Tongue (tissue), 3 donors: ENCODE measurements at places on chromosomes 12 and 14. TPM values are rescaled to one million over a fixed set of nuclear protein-coding genes. Genes with fewer than 3 reads are reported as not detected.

DENND5B gene
- 42.0 TPM for total RNA-seq

ETFBKMT gene
- total RNA-seq: 3.8 TPM

HCFC2 gene
- total RNA-seq: 60.9 TPM

DNA sequence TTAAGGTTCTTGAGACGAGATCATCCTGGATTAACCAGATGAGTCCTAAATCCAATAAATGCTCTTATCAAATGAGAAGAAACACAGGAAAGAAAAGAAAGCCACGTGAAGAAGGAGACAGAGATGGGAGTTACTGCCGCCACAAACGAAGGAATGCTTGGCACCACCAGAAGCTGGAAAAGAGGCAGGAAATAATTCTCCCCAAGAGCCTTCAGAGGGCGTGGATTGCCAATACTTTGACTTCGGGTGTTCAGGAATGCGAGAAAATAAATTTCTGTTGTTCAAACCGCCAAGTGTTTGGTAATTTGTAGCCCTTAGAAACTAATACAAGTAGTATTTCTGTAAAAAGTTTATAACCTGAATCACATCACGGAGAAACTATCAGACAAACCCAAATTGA, 31.3 kb downstream of the ABCD2 start:
- no peak for DNase-seq

DNA sequence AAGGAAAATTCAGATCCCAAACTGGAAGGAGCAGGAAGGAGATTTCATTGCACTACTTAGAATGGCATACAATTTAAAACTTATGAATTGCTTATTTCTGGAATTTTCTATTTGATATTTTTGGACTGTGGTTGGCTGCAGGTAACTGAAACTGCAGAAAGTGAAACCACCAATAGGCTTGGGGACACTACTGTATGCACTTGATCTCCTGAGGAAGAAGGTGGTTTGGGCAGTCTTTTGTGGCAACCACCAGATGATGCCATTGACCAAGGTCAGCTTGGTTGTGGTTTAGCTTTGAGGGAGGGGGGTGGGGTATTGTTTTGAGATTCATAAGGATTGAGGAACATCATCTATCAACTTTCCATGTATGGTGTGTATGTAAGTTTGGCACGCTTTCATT, 209.5 kb upstream of the STXBP6 start:
- no peak for DNase-seq

GRCh38 chr12:94942663-94943062, 60.8 kb downstream of the NDUFA12 start:
- DNase-seq: no peak

DNA sequence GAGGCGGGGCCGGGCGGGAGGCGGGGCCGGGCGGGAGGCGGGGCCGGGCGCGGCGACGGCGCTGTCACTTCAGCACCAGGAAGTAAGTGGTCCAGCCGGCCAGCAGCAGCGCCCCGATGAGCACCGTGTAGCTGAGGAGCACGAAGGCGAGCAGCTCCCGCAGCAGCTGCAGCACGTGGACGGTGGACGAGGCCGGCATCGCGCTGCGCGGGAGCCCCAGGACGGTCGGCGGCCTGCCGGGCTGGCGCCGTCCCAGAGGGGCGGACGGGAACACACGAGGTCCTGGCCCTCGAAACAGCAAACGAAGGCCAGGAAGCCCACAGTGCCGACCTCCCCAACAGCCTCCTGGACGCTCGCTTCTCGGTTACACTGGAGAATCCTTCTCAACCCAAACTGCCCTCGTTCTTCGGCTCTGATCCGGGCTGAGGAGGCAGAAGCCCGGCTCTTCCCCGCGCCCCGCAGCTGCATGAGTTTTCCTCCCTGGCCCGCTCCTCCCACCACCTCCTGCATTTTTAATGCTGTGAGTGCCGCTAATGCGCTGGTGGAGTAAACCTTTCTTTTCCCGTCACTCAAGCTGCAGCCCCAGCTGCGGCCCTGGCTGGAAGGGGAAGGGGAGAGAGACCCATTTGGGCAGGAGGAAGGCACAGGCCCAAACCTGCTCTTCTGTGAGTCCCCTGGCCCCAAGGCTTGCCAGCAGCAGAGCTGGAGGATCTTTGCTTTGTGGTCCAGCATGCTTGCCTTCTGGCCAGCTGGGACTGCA, 694 bp upstream of the DIABLO start:
- DNase-seq: no peak

NID2 gene
- total RNA-seq: 91.7 TPM

FRS2 gene
- 66.4 TPM for total RNA-seq

DNA sequence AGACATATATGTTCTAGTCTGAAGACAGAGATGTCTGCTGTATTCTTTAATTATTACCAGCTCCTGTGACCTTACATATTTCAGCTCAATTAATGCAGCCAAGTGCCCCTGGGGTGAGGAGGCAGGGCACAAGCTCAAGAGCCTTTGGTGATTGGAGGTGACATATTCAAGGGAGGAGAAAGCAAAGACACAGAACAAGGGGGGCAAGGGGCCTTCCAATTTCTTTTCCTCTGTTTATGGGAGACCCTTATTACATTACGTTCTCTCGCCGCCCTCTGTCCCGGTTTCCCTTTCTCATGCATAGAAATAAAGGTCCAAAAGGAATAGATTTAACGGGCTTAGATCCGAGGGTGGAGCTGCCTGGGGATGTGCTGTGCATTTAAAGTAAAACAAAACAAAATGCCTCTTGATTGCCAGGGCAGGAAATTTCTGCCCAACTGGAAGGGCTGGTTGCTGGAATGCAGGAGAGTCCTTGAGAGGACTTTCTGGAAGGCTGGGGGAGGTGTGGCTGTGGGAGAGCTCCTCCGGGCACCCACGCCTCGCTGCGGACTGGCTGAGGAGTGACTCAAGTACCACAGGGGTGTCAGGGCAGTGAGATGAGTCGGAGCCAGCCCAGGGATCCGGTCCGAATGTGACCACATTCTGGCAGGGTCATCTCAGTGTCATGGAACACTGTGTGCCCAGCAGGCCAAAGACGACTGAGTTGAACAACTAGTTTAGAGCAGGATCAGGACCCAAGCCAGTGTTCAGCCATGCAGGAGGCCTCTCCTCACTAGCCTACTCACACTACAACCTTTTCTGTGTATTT, 32.1 kb upstream of the GSG1 start:
- DNase-seq: peak; percentile 62

SSPN gene
- 177 TPM for total RNA-seq

DNA sequence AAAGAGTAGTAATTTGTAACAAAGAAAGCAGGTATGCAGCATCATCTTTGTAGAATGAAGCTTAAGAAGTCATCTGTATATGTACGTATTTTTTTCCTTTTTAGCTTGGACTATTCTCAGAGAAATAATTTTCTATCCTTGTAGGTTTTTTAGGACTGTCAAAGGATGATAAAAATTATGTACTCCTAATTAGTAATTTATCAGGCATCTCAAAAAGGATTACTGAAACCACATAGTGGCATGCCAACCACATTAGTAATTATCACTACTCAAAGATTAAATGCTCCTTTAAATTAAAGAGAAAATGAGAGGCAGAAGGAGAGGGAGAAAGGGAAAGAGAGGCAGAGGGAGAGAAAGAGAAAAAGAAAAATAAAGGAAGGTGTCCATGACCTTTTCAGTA, 17.3 kb downstream of the TTC8 start:
- DNase-seq: no peak

MYO1H gene
- 0.51 TPM for total RNA-seq

GRCh38 chr14:71492346-71492745, 439.9 kb upstream of the RGS6 start:
- no peak for DNase-seq

GRCh38 chr12:107399046-107399445, 286.6 kb upstream of the PWP1 start:
- DNase-seq: no peak

GRCh38 chr14:100532154-100532861, 54.9 kb downstream of the BEGAIN start:
- peak; percentile 30 for DNase-seq

PRPF39 gene
- total RNA-seq: 66.1 TPM

DNA sequence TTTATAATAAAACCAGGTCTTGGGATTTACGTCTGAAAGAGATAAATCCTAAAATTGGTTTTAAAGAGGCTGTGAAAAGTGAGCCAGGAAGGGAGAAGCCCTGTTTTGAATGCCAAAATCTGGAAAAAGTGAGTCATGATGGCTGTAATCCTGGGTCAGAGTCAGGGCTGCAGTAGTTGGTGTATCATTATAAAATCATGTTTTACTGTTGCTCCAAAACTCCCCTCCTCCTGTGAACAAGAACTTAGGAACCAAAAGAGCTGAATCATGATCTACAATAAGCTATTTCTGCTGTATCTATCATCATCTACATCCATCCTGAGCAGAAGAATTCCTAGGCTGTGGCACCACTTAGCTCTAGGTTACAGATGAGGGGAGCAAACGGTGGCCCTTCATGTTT, 79.3 kb downstream of the LMO3 start:
- DNase-seq: no peak

DNA sequence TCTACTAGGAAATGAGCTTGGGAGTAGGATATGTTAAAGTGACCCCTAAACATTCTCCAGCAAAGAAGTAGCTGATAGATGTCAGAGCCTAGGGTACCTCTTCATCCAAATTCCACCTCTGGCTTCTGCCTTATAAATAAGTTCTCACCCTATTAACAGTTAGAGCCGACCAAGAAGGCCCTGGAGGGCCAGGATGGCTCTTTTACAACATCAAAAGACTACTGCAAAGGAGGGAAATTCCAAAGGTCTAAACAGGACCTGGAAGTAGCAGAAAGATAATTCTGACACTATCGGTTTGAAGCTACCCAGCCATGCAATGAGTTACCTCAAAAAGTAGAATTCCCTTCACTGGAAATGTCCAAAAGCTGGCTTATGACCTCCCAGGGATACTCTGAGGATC, 90.0 kb downstream of the PPM1H start:
- no peak for DNase-seq

CFAP73 gene
- total RNA-seq: 6.9 TPM

DNA sequence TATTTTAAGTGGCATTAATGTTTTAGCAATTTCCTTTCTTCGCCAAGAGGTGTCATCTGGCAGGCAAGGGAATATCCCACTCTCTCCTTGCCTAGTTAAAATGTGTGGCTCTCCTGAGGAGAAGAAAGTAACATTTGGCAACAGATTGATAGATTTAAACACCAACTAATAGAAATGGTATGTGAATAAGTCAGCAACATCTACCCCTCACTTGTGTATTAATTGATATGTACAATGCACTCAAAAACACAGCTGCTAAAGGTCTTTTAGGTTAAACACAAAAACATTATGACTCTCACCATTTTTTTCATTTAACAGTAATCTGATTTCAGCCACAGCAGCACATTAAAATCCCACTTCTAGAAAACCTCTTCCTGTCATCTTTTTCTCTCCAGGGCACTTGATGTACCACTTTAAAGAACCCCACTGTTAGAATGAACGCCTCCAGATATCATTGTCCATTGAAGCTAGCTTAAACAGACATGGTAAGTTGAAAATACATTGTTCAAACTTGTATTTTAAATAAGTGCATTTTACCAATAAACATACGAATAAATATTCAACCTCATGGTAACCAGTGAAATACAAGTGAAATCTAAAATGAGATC, 151.7 kb downstream of the RPAP3 start:
- no peak for DNase-seq

KITLG gene
- 41.1 TPM for total RNA-seq

DNA sequence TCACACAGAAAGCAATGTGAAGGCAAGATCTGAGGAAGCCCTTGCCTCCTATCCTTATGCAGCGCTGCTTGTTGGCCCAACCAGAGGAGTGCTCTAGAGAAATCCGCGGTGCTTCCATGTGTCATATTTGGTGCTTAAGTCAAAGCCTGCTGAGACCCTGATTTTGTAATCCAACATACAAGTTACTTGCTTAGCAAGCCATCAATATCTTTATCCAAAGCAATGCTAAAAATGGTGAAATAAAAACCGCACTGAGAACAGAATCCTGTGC, 250.0 kb downstream of the MED13L start:
- no peak for DNase-seq

DNA sequence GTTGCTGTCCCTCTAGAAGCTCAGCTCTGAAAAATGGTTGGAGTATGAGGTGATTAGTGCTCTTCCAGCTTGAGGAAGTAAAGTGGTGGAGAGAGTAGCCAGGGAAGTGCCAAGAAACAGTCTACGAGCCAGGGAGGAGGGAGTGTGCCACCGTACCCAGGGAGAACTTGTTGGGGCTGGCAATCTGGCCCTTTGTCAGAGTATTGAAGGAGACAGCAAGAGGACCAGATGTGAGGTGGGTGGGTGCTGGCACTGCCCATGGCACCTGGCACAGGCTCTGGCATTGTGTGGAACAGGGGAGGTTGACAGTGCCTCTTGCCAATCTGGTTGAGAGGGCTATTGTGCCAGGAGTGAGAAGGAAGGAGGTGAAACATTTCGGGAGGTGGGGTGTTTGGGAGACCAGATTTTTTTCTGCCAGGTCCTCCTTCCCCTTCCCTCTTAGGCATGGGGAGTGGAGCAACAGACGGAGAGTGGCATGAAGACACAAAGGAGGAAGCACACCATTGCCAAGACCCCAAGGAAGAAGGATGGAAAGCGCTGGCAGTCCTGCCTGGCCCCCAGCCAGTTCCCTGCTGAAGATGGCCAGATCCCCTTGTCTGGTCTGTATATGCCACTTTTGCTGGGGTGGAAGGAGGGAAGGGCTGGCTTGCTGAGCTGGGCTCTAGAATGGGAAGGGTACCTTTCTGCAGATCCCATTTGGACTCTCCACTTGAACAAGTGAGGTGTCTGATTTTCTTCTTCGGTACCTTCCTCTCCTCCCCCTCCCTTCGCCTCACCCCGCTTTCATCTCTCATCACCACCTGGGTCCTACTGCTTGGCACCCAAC, 37.5 kb downstream of the ZFHX2 start:
- DNase-seq: peak; percentile 36
